ENCODE measurements at places on chromosomes 6 and 20.

GRCh38 chr6:41821266-41821665, 33.8 kb downstream of the TOMM6 start:
- no peak for DNase-seq

GRCh38 chr6:31763619-31763940, 1.1 kb downstream of the SAPCD1 start:
- DNase-seq, result peak; percentile 53

- peak; percentile 75 for DNase-seq
These were observed 45.9 kb downstream of the ZNF217 start for GRCh38 chr20:53547664-53548239.

GRCh38 chr6:118860363-118860762, 33.6 kb upstream of the ASF1A start:
- no peak for DNase-seq

- peak; percentile 31 for DNase-seq
These were observed 25.2 kb downstream of the SNPH start for GRCh38 chr20:1291191-1291741.

DNA sequence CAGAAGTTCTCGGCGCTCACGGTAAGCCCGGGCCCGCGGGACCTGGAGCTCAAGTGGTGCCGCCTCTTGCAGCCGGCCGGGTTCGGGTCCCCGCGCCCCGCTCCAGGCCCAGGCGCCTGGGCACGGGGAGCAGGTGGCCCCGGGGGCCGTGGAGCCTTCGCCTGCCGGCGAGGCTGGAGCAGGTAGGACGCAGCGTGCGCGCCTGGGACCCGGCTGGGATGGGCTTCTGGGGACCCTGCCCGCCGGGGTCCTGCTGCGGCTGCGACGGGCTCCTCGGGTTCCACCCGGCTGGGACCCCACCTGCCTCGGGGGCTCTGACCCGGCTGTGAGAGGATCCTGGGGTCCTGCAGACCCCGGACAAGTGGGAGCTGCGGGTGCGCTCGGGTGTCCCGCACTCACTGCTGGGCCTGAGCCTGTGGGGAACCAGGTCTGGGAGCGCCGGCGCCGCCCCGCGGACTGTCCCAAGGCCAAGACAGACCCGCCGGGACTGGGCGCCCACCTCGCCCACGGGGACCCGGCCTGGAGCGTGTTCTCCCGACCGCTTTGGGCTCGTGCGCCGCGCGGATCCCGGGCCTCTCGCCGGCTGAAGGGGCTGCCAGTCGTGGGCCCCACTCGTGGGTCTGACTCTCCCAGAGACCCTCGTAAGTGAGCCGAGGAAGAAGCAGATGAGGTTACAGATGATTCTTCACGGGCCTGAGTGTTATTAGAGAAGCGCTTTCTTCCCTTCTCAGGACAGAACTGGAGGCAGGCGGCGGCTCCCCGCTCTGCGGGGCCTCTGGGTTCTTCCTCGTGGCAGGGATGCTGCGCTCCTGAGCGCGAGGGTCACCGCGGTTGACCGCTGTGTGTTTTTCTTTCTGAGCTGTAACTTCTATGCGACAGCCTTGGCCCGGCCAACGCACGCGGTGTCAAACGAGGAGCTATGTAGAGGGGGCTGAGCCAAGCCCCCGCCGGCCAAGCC, 729 bp downstream of the SMOC2 start:
- no peak for DNase-seq

- DNase-seq, result no peak
These were observed 193.5 kb upstream of the PLN start for GRCh38 chr6:118354641-118355040.

GRCh38 chr20:46377518-46377917, 28.9 kb downstream of the ELMO2 start:
- DNase-seq, result no peak

GRCh38 chr6:95690328-95690727, 113.0 kb downstream of the MANEA start:
- no peak for DNase-seq

DNA sequence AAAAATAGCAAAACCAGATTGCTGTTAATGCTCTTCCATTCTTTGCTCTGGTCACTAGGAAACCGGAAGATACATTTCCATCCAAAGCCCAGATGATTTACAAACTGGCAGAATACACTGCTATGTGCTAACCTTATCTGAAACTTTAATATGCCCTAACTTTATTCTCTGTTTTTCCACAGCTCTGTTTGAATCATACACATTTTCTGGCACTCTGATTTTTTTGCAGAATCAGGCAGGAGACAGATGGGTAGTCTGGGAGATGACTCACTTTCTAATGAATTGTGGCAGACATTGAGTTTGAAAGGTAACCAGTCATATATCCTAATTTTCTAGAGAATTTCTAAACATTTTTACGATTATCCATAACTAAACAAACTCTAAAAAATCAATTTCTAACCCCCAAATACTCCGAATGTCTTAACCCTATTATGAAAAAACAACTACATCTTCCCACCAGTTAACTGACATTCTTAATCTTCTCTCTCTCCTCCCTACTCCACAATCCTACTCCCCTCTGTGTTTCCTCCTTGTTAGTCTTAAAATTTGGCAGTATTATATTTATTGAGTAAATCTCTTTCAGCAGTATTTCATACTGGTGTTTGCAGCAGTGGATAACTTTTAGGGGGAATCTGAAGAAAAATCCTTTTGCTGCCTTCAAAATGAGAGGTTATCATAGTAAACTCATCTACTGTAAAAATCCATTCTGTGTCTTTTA, 63.5 kb downstream of the MAN1A1 start:
- DNase-seq, result peak; percentile 67

- DNase-seq, result no peak
These were observed 82.6 kb upstream of the NFATC2 start for GRCh38 chr20:51625105-51625504.

DNA sequence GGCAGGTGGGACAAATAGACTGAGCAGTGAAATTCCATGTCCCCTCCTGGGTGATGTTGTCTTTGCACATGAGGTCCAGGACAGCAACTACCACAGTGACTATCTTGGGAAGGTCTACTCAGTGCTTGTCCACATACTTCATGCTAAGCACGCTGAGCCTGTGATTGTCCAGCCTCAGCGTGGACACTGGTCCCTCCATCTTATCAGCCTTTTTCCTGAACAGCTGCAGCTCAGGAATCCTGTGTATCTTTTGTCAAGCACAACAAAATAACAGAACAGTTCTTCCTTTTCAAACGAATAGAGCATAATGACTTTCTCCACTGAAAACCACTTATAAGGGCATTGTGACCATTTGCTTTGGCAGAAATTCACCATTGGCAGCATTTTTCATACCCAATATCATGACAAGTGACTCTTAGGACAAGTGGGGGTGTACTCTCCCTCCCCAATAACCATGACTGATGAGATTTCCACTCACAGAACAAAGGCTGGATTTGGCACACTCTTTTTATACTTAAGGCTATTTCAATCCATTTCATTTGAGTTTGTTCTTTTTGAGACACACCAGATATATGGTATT, 90.3 kb downstream of the FYN start:
- no peak for DNase-seq

DNA sequence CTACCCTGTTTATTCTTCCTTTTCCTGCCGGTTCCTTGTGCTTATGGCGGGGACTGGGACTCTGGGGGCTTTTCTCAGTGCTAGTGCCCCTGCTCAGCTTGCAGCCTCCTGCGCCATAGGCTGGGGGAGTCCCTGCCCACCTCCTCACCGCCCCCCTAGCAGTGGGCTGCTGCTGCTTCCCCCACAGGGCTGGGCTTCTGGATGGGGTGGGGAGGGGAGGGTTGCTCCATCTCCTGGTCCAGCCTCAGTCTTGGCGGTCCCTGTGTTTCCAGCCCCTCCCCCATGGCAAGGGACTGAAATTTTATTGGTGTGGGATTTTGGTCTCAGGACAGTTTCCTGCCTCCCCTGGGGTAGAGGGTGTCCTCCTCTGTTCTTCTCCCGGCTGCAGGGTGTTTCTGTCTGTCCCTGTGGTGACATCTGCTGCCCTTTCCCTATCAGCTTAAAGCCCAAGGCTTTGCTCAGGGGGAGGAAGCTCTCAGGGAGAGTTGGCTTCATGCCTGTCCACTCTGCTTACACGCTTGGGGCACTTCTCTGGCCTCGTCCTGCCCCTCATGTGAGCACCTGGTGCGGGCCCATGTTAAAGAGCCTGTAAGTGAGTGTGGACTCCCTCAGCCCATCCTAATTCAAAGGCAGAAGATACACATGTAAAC, 100.6 kb downstream of the HIVEP1 start:
- no peak for DNase-seq

GRCh38 chr20:47317127-47317895, 39.2 kb downstream of the ZMYND8 start:
- peak; percentile 96 for DNase-seq

DNA sequence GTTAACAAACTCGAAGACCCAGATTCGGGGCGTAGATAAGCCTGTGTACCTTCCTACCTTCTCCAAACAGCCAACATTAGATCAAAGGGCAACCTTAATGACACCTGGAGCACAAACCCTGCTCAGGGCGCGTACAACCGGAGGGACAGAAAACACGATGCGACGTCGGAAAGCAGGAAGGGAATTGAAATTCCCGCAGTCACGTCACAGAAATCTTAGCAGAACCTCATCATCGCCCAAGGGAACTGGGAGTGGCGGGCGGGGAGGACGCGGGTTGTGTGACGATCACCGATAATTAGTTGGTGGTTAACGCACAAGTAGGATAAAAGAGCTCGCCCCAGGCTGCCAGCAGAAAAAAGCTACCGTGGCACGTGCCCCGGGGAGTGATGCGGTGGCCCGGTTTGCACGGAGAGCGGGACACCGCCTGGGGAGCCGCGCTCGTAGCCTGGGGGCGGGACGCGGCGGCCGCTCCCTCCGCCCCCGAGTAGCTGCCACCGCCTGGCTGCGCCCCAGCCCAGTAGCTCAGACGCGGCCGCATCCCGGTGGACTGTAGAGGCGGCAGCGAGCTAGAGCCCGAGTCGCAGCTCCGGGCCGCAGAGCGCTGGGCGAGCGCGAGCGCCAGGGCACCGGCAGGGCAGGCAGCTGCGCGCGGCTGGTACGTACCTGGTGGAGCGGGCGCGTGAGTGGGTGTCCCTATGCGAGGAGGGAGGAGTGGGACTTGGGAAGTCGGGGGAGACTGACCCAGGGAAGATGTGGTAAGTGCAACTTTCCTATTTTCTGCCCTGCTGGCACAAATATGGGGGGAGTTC, at the start of gene PKIB:
Gene PKIB (plus strand): TSS at position 525 of the 809 bp plus-strand sequence. CDS start 107,390 bp downstream, outside the sequence.
- DNase-seq, result peak; percentile 57

DNA sequence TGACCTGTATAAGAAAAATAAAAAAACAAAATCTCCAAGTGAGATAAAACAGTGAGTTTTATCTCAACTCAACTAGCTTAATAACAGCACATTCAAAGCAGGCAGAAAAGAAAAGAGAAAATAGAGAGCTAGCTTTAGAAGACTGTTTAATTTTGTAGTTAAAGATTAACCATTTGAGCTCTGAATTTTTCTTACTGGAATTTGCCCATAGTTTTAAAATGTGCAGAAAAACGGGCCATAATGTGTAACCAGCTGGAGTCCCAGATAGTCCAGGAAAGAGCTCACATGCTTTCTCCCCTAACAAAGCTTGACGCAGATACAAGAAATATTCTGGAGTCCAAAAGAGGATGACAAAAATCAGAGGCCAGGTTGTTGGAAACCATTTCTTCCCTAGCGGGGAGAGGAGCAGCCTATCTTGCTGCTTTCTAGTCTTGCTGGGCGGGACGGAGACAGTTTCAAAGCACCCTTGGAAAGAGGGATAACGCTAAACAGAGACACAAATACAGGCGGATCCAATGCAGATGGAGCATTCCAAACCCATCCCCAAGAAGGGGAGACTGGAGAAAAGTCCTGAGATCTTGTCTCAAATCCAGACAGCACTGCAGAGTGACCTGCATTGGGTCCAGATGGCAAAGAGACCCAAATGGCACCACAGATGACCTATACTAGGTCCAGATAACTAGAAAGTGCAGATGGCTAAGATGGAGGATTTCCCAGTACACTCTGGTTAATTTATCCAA, 16.1 kb downstream of the TTK start:
- DNase-seq, result no peak

DNA sequence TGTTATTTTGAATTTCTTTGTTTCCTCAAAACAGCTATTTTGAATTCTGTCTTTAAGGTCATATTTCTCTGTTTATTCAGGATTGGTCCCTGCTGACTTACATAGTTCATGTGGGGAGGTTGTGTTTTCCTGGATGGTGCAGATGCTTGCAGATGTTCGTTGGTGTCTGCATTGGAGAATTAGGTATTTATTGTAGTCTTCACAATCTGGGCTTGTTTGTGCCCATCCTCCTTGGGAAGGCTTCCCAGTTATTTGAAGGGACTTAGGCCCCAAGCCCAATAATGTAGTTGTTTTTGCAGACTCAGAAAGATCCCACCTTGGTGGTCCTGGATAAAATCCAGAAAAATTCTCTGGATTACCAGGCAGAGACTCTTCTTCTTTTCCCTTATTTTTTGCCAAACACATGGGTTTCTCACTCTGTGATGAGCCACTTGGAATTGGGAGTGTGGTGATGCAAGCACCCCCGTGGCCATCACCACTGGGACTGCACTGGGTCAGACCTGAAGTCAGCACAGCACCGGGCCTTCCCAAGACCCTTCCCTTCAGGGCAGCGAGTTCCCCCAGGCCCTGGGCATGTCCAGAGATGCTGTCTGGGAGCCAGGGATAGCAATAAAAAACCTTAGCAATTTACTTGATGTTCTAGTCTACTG, 81.6 kb upstream of the EZR start:
- no peak for DNase-seq

DNA sequence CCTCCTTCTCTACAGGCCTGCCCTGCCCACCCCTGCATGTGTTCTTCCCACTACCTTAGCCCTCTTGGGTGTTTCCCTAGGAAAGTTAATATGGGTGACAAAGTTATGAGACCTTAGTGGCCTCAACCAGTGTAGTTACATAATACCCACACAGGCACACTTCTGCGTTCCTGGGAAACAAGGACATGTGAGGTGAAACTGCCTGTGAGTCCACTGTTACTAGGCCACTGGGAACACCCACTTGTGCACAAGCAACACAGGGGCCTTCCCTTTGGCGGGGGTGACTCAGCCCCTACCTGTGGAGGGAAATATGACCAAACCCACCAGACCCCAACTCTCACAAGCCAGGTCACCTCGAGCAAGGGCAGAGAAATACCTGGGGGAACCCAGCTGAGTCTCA, 12.8 kb downstream of the PI16 start:
- DNase-seq, result no peak

DNA sequence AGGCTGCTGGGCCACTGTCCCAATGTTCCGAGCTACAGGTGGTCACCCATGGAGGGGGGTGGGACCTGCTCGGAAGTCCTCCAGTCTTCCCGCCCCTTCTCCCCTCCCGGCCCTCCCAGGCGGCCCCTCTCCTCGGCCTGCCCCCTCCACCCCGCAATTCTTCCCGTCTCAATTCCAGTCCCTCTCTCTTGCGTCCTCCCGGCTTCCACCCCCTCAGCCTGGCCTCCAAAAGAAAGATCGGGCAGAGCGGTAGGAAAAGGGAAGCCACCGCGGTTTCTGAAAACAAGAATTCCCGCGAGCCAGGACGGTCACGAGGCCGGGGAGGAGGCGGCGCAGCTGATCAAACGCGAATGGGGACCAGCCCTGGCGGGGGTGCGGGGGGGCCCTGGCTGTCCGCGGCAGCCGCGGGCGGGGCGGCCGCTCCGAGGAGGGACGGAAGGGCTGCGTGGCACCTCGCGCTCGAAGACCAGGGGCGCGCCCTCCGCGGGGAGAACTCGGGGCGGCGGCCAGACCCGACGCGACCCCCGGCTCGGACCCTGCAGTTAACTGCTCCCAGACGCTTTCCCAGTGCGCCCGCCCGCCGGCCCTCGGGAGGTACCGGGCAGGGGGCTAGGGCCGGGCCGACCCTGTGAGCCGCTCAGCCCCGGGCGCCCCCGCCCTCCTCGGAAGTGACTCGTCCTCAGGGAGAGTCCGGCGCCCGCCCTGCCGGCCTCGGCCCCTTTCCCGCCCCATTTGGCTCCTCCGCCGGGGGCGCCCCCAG, 1.0 kb downstream of the PXDC1 start:
- peak; percentile 72 for DNase-seq

All from fibroblast of upper back skin (primary cell).